ENCODE measurements at places on chromosomes 5 and 9. TPM values are rescaled to one million over a fixed set of nuclear protein-coding genes. Genes with fewer than 3 reads are reported as not detected.

Gene CKMT2
- not detected for total RNA-seq

Gene CFAP157
- total RNA-seq, result not detected

Gene TAF1L
- total RNA-seq, result not detected

Gene EQTN
- not detected for total RNA-seq

Gene TMEM8B
- total RNA-seq, result 6.0 TPM

Gene CD14
- total RNA-seq, result 4.3 TPM

Gene FREM1
- total RNA-seq, result 1.8 TPM

Gene PCDH1
- total RNA-seq, result 7.5 TPM

Gene PDE6A
- total RNA-seq, result under 0.01 TPM

Gene COL23A1
- not detected for total RNA-seq

Gene WWC1
- 2.1 TPM for total RNA-seq

Gene CXXC5
- total RNA-seq, result 64.5 TPM

All from pericardium fibroblast (primary cell).